ENCODE measurements at places on chromosomes 6 and 20.

DNA sequence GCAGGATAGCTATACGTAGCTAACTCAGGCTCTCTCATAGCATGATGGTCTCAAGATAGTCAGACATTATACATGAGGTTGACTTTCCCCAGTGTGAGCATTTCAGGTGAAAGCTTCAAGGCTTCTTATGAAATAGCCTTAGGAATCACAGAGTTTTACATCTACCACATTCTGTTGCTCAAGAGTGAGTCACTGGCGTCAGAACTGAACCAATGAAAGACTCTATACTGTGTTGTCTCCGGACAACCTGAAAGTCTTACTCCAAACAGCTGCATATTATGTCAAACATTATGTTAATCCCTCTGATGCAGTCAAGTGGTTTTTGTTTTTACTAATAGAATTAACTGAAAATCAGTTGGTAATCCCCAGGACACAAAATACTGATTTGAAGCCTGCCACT, 79.8 kb upstream of the TRDN start:
- DNase-seq = no peak

GRCh38 chr20:1934721-1935573, 39.7 kb downstream of the SIRPA start:
- peak; percentile 82 for DNase-seq

DNA sequence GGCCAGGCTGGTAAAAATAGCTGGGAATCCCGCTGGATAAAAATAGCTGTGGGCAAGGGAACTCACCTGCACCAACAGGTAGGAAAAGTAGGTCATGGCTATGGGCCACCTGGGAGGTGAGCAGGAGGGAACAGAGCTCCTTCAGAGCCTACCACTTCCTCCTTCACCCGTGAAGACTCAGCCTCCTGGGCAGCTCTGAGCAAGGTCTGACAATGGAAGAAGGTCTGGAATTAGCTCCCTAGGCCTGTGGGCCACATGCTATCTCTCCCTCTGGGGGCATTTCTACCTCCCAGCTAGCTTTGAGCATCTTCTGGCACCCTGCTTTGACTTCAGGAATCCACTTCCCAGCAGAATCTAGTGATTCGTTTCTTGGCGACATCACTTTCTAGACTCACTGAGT, 153.9 kb downstream of the MRPL14 start:
- DNase-seq = no peak

DNA sequence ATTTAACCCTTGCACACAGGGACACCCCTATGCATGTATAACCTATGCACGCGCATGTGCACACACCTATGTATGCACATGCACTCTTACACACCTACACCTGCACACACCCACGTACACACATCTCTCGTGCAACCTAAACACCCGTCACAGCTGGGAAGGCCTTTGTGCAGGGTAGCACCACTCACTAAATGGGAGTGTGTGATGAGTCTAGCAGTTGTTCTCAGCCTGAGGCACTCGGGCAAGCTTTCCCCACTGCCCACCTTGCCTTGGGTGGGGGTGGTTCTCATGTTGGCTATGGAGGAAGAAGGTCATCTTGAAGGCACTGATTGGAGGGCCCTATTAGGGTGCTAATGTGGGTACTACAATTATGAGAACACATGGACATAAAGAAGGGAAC, 85.8 kb downstream of the DLL1 start:
- DNase-seq = no peak

GRCh38 chr20:38747495-38748096, 664 bp upstream of the ACTR5 start:
- no peak for DNase-seq

DNA sequence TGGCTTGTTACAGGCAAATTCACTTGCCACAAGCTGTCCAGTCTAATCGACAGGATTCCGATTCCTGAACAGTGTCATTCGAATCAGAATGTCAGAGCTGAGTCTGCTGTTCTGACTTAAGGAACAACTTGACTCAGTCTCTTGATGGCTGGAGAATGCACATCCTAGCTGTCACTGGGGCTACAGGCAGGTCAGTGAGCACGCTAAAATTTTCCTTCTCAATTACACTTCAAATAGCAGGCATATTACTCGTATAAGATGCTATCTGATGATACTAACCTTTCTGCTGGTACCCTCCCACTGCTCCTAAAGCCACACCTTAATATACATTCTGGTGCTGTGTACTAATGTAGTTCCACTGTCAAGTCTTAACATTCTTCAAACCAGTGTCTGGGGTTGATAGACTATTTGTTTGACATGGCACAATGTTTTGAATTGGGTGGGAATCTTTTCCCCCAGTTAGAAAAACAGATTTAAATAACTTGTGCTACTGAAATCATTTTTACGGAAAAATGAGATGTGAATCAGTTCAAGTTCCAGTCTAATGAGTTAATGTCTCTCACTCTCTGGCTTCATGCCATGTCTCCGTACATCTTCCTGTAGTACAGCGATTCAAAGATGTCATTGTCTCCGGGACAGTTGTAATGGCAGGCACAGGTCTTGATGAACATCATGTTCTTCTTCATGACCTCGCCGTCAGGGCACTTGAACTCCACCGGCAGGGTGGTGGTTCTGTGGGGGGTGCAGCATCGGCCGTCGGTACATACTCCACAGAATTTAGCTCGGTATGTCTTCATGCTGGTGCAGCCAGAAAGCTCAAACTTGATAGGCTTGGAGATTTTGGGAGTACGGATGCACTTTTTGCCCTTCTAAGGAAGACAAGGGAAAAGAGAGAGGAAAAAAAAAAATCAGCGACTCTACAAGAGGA, 2.2 kb downstream of the CCN2 start:
- DNase-seq = no peak

DNA sequence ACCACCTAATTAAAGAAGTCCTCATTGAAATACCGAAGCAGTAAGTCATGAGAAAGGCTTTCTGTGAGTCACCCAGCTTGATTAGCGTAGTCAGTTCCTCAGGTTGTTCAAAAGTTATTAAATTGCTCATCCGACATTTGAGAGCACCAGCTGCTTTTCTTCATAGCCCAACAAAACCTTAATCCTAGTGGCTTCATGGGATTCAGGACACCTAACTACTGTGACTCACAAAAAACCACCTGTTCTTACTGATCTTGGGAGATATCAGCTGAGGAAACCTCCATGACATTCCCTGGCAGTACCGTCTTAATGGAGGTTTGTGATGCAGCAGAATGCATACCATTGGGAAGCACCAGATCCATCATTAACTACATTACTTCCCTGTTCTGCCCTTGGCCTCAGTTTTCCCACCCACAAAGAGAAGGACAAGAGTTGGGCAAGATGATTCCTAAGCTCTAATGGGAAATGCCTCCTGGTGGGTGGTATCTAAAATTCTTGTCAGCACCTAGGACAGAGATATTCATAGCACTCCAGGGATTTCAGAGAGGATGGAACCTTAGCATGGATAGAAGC, 103.8 kb downstream of the KHDC1L start:
- DNase-seq = no peak

GRCh38 chr6:108052706-108053105, 21.8 kb downstream of the OSTM1 start:
- no peak for DNase-seq

- DNase-seq = no peak
Observed at GRCh38 chr6:13725052-13725451, 13.4 kb upstream of the RANBP9 start.

GRCh38 chr6:161418463-161418945, 144.6 kb upstream of the AGPAT4 start:
- no peak for DNase-seq

DNA sequence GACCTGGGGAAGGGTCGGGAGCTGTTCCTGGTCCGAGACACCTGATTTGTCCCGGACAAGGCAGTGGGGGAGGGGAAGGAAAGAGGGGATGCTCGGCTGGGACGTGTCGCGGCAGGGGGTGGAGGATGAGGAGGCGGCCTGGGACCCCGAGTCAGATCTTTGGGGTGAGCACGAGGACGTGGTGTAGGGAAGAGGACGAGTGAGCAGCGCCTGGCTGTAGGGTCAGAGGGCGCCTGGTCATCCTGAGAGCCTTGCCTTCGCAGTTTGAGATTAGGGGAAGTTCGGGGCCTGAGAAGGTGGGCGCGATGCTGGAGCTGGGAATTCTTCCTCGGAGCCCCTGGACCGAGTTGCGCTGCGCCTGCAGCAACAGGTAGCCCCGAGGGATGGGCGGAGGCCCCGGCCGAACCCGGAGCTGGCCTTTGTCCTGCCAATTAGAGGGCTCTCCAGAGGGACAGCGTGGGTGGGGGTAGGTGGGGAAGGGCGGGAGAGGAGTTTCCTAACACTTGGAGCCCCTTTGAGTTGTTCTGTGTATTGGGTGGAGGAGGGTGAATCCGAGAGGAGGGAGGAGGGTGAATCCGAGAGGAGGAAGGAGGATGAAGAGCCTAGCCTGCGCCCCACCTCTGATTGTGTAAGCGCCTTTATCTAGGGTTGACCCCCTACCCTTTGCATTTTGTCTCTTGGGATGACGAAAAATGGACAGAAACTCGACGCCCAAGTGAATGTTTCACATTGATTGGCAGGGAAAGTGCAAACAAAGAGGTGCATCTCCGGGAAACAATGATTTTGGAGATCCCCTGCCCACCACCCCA, 72.0 kb downstream of the SOX4 start:
- DNase-seq = no peak

GRCh38 chr6:33851959-33852358, 48.2 kb upstream of the MLN start:
- DNase-seq = no peak

- DNase-seq = no peak
Observed at GRCh38 chr6:114024746-114025145, 53.8 kb upstream of the HDAC2 start.

DNA sequence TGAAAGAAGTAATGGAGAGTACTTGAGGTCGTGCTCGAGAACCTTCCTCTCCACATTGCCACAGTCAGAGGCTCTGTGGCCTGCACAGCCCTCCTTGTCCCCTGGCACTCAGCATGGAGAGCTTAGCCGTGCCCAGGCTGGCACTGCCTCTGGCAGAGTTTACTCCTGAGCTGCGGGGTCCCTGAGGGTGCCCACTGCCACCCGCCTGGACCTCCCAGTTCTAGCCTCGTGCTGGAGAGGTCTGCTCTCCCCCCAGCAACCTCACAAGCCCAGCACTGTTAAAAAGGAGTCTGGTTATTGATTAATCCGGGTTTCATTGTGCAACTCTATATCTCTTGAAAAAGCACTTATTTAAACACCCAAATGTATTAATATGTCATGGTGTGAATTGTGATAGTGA, 226.8 kb downstream of the TMEM242 start:
- peak; percentile 52 for DNase-seq

GRCh38 chr20:16930656-16931055, 182.5 kb downstream of the OTOR start:
- DNase-seq = no peak

GRCh38 chr6:81761197-81761596, 8.7 kb upstream of the TENT5A start:
- DNase-seq = no peak

- DNase-seq = no peak
Observed at GRCh38 chr6:68726992-68727391, 91.9 kb downstream of the ADGRB3 start.

- no peak for DNase-seq
Observed at GRCh38 chr6:70838907-70839285, 118.0 kb downstream of the B3GAT2 start.

- no peak for DNase-seq
Observed at GRCh38 chr6:64123761-64124633, 488.4 kb downstream of the PHF3 start.

DNA sequence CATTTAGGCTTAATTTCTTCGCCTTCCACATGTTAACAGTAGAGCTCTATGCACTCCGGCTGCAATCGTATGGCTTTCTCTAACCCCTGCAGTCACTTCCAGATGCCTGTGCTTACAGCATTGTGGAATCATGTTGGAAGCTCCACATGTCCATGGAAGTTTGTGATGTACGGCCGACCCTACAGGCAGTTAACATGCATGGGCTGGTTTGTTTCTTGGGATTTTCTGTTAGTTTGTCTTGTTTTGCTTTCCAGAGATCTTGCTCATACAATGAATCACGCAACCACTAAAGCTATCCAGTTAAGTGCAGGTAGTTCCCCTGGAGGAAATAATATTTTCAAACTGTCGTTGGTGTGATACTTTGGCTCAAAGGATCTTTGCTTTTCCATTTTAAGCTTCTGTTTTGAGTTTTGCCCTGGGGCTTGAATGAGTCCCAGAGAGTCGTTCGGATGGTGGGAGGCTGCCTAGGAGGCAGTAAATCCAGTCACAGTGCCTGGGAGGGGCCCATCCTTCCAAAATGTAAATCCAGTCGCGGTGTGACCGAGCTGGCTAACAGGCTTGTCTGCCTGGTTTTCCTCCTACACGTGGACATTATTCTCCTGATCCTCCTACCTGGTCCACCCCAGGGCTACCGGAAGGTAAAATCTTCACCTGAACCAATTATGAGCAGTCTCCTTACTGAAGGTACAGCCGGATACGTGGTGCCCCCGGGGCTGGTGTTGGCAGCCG, 225.9 kb downstream of the SMOC2 start:
- DNase-seq = no peak

DNA sequence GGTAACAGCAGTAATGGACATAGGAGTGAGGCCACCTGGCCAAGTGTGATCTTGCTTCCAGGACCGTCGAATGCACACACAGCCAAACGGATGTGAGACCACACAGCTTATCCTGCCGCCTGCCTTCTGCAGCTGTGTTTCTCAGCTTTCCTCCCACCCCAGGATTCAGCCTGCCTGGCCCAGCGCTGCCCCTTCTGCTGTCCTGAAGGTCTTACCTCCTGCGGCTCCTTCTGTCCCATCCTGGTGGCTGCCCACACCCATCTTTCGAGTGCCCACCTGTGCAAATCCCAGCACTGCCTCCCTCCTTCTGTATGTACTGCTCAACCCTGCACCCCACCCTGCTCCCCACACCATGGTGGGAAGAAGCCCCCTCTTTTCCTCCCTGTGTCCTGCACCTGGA, 49.4 kb upstream of the DACT2 start:
- peak; percentile 16 for DNase-seq

DNA sequence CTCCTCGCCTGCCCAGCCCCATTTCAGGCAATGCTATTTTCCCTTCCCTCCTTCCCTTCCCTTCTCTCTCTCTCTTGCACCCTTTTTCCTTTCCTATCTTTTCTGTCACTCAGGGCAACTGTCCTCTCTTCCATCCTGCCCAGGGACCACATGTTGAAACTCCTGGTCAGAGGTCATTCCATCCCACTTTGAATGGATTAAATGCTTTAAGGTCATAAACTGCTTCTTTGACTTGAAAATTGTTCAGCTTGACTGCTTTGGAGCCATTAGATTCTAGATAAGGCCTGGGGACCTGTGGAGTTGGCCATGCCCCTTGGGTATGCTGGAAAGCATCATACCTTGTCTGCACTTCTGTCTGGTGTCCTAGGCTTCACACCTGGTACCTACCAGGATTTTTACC, 106.1 kb downstream of the DTNBP1 start:
- DNase-seq = no peak

All from left ventricle myocardium superior (tissue), 1 donor.